Chondrocyte (in vitro differentiated cells): ENCODE measurements at places on chromosomes 16 and 17.

GRCh38 chr16:3401719-3402397 lies 843 bp downstream of the ZNF174 start:
- DNase-seq, result no peak

- no peak for DNase-seq
Observed at GRCh38 chr16:6146874-6147425, 1049.4 kb upstream of the EEF2KMT start.

GRCh38 chr16:23423496-23424049 lies 29.4 kb downstream of the COG7 start:
- no peak for DNase-seq

- DNase-seq, result no peak
Observed at GRCh38 chr17:48352630-48353029, 77.4 kb downstream of the SKAP1 start.

- no peak for DNase-seq
Observed at GRCh38 chr17:59328601-59329000, 2.9 kb upstream of the YPEL2 start.

- no peak for DNase-seq
Observed at GRCh38 chr17:44069974-44070454, 521 bp upstream of the G6PC3 start.

GRCh38 chr16:87380403-87380802 lies 3.2 kb downstream of the FBXO31 start:
- peak; percentile 50 for DNase-seq

- no peak for DNase-seq
Observed at GRCh38 chr17:31224366-31224765, 72.7 kb downstream of the OMG start.

GRCh38 chr17:73815474-73815873 lies 171.2 kb upstream of the SDK2 start:
- DNase-seq, result no peak

DNA sequence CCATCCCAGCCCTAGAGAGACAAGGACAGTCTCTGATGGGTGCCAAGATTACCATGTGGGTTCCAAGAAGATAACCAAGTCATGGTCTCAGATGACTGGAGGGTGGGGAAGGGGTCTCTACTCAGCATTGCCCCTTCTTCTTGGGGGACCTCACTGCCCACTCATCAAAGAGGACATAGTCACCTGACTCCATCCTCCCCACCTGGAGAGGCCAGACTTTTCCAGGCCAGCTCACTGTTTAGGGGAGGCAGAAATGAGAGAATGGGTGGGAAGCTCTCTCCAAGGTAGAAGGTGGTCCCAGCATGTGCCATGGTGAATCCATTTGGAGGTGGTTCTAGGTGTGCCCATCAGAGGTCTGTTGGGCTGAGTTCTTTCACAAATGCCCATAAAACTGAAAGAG lies 20.7 kb upstream of the IL21R start:
- DNase-seq, result no peak

DNA sequence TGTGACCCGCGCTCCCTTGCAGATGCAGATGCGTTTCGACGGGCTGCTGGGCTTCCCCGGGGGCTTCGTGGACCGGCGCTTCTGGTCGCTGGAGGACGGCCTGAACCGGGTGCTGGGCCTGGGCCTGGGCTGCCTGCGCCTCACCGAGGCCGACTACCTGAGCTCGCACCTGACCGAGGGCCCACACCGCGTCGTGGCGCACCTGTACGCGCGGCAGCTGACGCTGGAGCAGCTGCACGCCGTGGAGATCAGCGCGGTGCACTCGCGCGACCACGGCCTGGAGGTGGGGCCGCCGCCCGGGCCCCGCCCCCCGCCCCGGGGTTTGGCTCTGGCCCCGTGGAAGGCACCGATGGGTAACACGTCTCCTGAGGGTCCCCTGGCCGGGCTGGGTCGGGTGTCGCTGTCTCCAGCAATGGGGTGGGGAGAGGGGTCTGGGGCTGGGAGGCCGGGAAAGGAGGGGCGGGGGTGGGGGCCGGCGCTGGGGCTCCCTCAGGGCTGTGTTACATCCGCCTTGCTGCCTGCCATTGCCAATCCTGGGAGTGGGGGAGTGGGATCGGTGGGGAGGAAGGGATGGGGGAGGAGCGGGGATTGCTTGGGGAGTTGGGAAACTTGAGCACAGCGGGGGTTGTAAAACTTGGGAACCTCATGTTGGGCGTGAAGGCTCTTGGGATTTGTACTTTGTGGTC lies 737 bp downstream of the NUDT16L1 start:
- DNase-seq, result no peak

DNA sequence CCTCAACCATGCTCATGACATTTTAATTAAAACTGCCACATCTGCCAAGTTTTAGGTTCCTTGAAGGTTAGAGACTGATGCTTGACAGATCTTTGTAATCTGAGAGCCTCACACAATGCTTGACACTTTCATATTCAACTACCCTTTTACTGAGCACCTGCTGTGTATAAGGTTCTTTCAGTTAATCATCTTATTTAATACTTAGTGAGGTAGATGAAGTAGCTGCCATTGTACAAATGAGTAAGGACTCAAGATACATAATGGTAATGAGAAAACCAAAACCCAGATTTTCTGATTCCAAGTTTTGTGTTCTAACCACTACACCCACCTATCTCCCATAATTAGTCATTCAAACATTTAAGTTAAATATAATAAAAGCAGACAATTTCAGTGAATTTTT lies 35.4 kb upstream of the ARL6IP1 start:
- no peak for DNase-seq

DNA sequence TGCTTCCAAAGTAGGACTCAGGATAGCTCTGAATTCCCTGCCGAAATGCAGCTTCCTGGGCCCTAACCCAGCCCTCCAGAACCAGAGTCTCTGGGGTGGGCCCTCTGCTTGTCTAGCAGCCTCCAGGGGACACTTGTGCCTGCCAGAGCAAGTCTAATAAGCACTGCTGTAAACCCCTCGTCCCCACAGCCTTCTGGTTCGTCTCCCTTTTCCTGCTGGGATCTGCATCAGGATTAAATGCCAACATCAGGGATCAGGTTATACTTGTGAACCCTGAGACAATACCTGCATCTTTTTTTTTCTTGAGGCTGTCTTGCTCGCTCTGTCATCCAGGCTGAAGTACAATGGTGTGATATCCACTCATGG lies 282.0 kb downstream of the SEC14L1 start:
- no peak for DNase-seq

DNA sequence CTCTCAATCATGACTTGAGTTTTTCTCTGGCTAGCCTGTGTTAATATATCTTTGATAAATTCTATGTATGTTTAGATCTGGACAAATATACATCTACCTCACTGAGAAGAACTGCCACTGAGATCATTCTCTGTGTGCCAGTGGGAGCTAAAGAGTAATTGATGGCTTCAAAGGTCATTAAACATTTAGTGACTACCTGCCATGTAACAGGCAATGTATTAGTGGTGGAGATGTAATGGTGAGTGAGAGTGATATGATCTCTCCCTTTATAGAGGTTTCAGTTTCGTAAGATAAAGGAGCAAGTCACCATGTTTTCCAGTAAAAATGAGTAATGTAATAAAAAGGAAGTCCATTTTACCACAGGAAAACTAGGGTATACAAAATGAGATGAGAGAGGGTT lies 235.8 kb upstream of the CDH8 start:
- DNase-seq, result no peak

DNA sequence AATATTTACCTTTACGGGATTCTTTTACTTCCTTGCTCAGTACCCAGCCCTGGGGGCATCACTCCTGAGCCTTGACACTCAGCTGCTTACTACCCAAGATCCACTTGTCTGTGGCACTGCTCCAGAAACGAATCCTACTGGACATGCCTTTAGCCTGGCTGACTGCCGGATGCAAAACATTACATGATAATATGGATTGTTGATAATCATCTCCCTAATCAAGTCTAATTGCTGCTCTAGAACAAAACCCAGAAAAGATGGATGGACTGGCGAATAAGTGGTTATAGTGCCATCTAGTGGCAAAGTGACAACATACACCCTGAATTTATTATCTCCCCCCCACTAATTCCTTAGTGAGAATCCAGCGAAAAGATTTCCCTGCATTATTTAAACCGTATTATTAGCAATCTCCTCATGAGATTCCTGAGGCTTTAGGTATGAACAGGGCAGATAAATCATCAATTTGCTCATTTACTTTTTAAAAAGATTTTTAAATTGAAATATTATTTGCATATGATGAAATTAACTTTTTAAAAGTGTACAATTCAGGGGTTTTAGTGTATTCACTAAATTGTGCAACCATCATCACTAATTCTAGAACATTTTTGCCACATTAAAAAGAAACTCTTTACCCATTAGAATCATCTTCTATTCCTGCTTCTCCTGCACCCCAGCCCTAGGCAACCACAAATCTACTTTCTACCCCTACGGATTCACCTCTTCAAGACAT lies 61.6 kb downstream of the RGS9 start:
- no peak for DNase-seq

DNA sequence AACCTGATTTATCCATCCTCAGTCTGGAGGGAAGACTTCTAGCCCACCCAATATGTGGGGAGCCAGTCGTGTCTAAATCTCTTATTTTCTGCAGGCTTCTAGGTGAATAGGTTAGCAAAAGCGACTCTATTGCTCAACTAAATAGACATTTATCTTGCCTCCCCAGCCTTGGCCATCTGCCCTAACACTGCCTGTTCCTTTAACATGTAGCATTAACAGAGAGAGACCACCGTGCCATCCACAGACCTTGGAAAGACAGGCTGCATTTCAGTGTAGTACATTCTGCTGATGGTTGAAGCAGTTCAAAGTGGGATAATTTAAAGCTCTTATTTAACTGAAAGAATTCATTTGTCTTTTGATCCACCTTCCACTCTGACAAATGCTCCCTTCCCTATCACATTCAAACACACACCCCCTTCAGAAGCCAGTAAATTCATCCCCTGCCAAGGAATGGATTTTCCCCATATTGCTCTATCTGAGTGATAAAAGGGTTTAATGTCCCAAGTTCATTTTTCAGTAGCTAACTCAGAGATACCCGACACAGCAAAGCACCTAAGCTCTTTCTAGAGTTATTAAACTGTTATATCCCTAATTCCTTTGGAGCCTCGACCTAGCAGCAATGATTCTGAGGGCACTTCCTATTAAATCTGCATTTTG lies 58.1 kb upstream of the COX10 start:
- no peak for DNase-seq

GRCh38 chr17:67751101-67752074 lies 33.7 kb downstream of the NOL11 start:
- no peak for DNase-seq

DNA sequence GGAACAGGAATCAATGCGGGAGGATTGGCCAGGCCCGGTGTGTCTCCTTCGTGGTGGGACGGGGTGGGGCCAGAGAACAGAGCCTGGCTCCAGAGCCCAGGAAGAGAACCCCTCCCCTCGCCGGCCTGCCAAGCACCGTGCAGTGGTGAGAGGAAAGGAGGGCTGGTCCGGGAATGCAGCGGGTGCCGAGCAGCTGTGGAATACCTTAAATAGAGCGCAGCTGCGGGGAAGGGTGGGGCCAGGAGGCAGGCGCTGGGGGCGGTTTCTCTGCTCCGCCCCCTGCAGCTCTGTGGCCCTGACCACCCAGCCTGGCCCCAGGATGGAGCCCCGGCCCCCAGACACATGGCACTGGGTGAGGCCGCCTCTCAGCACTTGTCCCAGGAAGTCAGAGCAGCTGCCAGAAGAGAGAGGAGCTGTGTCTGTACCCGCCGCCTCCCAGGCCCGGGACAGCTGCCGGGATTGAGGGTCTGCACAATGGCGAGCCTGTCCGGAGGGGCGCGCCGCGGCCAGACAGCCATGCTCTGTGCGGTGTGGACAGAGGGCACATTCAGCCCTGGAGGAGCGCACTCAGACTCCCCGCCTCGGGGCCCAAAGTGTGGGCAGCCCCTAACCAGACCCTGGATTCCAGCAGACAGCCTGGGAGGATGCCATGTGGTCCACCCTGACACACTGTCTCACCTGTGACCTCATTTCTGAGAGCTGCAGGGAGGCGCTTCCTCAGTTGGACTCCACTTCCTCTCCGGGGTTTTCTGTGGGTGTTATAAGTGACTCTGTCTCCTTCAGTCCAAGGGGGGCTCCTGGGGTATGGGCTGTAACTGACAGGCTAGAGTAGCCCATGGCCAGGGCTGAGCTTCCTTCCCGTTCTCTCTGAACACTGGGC lies 268.8 kb downstream of the SEC14L1 start:
- no peak for DNase-seq

- no peak for DNase-seq
Observed at GRCh38 chr17:47102914-47103313, 86.2 kb downstream of the CDC27 start.

GRCh38 chr17:33178681-33179080 lies 114.4 kb downstream of the ASIC2 start:
- no peak for DNase-seq

- no peak for DNase-seq
Observed at GRCh38 chr16:1831186-1832075, 4.4 kb downstream of the FAHD1 start.

GRCh38 chr17:64679710-64680216 lies 17.7 kb upstream of the SMURF2 start:
- DNase-seq, result no peak

- DNase-seq, result peak; percentile 50
Observed at GRCh38 chr17:44915862-44916780, 821 bp upstream of the GFAP start.

GRCh38 chr16:65662256-65662655 lies 540.4 kb upstream of the CDH11 start:
- no peak for DNase-seq

DNA sequence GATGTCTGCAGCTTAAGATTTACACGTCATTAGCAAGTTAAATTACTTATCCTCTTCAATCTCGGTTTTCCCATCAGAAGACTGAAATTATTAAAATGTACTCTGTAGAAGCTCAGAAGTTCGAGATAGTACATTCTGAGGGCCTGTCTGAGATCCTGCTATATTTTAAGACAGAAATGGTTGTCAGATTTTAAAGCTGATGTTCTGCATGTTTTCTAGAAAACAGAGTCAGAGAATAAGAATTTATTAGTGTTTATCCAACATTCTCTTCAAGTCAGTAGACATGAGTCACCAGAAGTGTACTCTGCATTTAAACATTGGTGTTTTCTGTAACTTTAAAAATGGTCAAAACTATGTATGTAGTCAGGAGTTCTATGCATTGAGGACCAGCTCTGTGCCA lies 155.2 kb upstream of the MYOCD start:
- no peak for DNase-seq

GRCh38 chr17:75228847-75229246 lies 23.4 kb downstream of the NUP85 start:
- DNase-seq, result no peak

- DNase-seq, result no peak
Observed at GRCh38 chr16:79600638-79601091, at the start of gene MAF. Gene MAF, minus strand, starts transcription at chr16:79600737. Its CDS starts 835 bp downstream, at chr16:79599902.

DNA sequence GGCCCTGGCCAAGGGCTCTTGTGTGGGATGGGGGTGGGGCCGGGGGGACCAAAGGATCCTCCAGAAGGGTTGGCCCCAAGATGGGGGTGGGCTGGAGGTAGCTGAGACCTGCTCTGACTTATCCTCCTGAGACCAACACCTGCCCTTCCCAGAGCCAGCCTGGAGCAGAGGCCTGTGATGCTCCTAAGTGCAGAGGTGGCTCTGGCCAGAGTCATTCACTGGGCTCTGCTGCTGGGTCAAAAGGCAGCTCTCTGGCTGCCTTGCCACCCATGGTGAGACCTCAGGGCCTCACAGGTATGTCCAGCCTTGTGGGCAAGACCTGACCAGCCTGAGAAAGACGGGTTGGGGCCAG lies 393 bp downstream of the SERPINF2 start:
- DNase-seq, result no peak
